Globus pallidus (tissue), 1 donor: ENCODE measurements at places on chromosomes 13 and 19.

- no peak for DNase-seq
Measured at GRCh38 chr19:16368385-16369305, 44.0 kb downstream of the KLF2 start.

DNA sequence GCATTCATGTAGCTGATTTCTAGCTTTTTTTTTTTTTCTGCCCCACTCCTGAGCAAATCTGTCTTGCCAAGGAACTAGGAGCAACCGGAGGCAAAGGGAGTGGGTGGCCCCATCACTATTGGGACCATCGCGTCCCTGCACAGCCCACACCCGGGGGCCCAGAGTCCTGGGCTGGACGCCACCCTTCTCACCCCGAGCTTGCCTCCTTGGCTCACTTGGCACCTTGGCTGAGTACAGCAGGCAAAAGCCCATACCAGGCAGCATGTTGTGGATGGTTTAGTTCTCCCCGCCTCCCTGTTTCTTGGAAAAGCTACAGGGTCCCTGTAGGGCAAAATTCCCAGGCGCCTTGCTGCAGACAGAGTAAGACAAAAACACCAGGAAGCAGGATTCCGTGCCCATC, 13.7 kb downstream of the SMIM24 start:
- DNase-seq: peak; percentile 58

GRCh38 chr19:48044561-48044960, 682 bp upstream of the CABP5 start:
- no peak for DNase-seq

- no peak for DNase-seq
Measured at GRCh38 chr13:46530084-46530935, 22.7 kb upstream of the LRCH1 start.

DNA sequence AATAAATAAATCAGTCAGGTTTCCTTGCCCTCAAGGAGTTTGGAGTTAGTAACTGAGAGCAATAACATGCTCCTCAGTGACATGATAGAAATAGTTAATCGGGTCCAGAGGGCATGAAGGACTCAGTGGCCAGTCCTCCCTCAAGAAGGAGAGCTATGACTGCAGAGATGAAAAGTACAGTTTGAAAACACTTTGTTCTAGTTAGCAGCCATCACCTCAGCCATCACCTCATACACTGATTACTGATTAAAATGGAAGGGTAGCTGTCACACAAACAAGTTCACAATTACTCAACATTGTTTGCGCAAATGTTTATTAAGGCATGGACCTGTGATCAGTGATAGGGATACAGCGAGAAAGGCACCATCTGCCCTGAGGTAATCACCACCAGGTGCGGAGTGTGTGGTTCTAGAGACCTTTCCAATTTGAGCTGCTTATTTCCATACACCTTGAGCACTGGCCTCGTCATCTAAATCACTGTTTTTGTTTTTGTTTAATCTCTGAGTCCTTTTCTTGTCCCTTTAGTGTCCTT, 85.3 kb upstream of the RAP2A start:
- DNase-seq: no peak

DNA sequence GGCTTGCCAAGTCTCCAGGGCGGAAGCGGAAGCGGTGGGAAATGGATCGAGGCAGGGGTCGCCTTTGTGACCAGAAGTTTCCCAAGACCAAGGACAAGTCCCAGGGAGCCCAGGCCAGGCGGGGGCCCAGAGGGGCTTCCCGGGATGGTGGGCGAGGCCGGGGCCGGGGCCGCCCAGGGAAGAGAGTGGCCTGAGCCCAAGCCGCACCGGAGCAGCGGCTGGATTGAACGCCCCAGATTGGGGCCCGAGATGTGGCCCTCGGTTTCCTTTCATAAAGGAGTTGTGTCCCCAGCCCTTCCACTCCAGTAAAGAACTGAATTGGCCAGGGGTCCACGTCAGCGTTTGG, 548 bp upstream of the P2RY11 start:
- DNase-seq: no peak

GRCh38 chr13:33028620-33029019, 12.4 kb downstream of the KL start:
- no peak for DNase-seq

- no peak for DNase-seq
Measured at GRCh38 chr19:3413796-3414327, 47.5 kb downstream of the NFIC start.

DNA sequence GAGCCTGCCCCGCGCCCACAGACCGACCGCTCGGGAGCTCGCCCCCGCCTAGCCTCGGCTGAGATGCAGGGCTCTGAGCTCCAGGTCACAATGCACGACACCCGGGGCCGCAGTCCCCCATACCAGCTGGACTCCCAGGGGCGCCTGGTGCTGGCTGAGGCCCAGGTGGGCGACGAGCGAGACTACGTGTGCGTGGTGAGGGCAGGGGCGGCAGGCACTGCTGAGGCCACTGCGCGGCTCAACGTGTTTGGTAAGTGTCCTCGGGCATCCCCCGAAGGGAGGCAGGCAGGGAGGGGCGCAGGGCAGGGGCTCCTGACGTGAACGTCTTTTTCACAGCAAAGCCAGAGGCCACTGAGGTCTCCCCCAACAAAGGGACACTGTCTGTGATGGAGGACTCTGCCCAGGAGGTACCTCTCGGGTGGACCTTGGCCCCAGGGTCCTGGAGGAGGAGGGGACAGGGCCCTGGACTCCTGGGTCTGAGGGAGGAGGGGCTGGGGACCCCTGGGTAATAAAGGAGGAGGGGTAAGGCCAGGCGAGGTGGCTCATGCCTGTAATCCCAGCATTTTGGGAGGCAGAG, 3.3 kb downstream of the BCAM start:
- no peak for DNase-seq

- DNase-seq: no peak
Measured at GRCh38 chr19:19938449-19938848, 37.7 kb downstream of the ZNF93 start.

DNA sequence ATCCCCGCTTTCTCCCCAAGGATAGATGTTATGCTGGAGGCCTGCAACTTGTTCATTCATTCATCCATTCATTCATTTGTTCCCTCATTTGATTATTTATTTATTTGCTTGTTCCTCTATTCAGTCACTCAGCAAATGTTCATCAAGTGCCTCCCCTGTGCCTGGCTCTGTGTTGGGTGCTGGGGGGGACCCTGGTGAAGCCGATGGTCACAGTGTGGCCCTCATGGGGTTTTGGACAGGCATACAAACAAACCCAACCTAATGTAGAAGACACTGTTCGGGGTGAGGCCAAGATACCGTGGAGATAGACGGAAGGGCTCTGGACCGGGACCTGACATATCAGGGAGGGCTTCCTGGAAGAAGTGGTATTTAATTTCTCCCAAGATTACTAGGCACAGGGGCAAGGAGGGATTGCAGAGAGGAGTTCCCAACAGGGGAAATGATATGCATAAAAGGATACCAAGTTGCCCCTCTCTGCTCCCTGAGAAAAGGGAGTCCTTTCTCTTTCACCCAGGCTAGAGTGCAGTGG, 58.1 kb downstream of the ZNF536 start:
- DNase-seq: no peak

DNA sequence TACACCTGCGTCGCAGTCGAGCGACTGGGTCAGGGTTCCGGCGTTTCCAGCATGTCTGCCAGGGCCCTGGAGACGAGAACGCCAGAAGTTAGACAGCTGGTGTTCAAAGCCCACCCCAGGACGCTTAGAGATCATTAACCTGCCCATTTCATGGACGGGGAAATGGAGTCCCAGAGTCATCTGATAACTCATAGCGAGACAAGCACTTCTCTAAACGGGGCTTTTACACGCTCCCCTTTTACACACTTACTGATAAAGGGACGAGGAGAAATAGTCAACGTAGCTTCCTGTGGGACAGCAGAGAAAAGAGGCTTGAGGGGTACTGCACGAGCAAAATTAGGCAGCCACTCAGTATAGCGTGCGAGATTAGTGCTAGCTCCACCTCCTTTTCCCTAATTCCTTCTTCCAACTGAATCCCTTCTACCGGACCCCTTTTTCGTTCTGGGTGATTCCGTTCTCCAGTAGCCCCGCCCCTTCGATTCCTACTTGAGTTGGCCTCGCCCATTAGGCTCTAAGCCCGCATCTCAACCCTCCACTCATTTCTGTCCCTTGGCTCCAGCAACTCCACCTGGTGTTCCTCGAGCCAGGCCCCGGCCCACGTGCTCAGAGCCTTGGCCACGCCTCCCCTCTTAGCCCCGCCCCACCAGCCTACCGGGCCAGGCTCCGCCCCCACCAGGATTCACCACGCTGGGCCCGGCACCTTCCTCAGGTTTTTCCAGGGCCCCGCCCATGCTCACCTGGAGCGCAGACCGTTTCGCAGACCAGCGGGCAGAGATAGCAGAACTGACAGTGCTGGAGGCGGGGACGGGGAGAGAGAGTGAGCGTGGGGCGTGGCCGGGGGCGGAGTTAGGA, 3.7 kb downstream of the HRC start:
- no peak for DNase-seq

GRCh38 chr19:3234800-3235199, 10.3 kb downstream of the CELF5 start:
- no peak for DNase-seq

- no peak for DNase-seq
Measured at GRCh38 chr19:51367255-51367564, 1.0 kb upstream of the ETFB start.

- DNase-seq: no peak
Measured at GRCh38 chr13:94342436-94343242, 136.8 kb downstream of the DCT start.

DNA sequence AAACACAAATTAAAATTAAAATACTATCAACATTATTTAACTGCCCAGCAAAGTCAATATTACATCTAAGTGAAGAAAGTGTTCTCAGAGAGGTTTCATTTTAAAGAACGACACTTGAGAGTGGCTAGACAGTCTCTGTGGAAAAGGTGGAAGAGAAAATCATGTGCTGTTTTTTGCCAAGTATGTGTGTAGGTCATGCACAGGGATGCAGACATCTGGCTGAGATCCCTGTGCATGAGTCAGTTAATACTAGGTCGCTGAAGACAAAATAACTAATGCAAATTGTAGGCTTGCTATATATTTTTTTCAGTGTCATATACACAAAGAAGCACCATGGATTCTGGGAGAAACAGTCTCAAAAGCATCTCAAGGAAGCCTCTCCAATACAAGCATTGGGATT, 44.3 kb upstream of the ENOX1 start:
- no peak for DNase-seq

DNA sequence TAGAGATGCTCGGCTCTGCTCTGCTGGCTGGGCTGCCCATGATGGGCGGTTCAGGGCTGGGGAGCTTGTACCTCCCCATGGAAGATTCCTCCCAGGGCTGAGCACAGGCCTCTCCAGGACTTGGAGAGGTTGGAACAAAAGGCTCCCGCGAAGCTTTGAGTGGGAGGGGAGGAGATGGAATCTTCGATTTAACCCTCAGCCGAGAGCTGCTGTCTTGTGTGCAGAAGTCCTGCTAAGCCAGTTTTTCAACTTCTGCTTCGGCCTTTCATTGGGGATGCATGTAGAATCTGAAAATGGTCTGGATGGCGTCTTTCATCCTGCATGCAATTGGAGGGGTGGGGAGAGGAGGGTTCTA, 163.3 kb downstream of the KDM4B start:
- DNase-seq: no peak

DNA sequence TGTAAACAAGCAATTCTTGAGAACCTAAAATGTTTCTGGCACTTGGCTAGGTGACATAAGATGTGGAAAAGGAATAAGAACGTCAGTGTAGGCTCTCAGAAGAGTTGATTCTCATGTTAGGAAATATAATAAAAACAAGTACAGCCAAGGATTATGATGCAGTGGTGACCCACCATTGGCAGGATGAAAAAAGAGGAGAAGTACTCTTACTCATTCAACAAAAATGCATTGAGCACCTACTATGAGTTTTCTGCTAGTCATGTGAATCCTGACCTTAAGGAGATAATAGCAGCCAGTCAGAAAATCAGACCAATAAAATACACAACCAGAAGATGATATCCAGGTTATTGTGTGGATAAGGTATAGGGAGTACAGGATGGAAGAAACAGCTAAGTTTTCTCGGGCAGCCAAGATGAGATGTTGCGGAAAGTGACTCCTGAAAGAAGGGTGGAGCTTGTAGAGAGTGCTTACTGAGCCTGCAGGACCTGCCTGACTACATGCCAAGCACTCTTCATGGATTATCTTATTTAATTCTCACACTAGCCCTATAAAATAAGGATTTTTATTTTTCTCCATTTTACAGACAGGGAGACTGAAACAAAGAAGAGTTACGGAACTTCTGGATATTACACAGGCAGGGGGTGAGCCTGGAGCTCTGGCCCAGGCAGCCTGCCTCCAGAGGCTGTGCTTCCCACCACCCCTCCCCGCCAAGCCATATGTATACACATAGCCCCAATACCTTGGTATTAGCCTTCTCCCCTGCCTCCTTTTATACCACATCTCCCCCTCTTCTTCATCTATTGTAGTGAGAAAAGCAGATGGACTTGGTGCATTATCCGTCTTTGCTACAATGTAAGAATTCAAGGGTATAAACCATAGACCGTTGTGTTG, 58.0 kb downstream of the TGDS start:
- no peak for DNase-seq
